SJCRH30 (cell line): ENCODE measurements at places on chromosomes 2 and 18.

DNA sequence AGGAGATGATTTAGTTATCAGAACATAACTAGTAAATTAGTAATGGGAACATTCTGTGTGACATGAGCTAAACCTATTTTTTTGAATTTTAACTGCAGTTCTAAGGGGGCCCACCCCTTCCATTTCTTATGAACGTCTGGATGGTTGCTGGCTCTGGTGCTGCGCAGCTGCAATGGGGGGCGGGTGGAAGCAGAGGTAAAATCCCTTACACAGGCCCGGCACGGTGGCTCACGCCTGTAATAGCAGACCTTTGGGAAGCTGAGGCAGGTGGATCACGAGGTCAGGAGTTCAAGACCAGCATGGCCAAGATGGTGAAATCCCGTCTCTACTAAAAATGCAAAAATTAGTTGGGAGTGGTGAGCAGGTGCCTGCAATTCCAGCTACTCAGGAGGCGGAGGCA is 151.5 kb downstream of the GALR1 start:
- no peak for DNase-seq

DNA sequence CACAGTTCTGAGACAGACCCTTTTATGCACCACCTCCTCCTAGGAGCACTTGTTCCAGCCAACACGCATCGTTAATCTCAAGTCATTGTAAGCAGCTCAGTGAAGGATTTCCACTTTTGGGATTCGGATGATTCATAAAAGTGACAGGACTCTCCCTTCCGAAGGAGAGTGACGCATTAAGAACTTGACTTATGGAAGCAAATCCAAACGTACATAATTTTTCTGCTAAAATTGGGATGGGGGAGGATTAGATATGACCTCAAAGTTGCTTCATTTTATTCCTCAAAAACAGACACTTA is 165.7 kb downstream of the TWIST2 start:
- DNase-seq = no peak

GRCh38 chr2:230008708-230009066 is 60.0 kb downstream of the SLC16A14 start:
- DNase-seq = no peak

DNA sequence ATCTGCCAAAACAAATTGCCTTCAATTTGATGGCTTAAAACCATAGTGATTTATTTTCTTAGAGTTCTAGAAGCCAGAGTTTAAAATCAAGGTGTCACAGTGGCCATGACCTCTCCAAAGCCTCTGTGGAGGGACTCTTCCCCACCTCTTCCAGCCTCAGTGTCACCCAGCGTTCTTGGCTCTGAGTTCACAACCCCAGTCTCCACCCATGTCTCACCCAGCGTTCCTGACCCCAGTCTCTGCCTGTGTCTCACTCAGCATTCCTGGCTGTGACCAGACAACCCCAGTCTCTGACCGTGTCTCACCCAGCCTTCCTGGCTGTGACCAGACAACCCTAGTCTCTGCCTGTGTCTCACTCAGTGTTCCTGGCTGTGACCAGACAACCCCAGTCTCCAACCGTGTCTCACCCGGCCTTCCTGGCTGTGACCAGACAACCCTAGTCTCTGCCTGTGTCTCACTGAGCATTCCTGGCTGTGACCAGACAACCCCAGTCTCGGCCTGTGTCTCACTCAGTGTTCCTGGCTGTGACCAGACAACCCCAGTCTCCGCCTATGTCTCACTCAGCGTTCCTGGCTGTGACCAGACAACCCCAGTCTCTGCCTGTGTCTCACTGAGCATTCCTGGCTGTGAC is 299.3 kb downstream of the GALR1 start:
- no peak for DNase-seq
